ENCODE measurements at places on chromosomes 4 and X.
A peak's percentile ranks its signal among the peaks of the same experiment; 100 is the strongest.

GRCh38 chrX:643241-643595, 12.6 kb downstream of the SHOX start:
- DNase-seq = no peak

- no peak for DNase-seq
Measured at GRCh38 chrX:153370293-153371055, 30.7 kb downstream of the PNMA6E start.

DNA sequence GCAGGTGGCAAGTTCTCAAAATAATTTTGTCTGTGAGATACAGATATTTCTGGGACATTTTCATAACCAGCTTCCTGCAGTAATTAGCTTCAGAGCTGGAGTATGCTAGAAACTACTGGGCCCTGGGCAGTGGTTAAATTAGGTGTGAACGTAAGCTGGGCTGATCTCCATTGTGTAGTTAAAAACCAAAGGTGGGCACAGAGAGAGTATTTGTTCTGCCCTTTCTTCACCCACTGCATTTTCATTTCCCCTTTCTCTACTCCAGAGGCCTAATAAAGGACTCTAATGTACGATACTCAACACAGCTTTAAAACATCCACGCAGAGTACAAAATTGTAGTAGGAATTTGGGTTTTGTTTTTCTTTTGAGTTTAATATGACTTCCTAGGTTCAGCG, 252.7 kb downstream of the SPRY1 start:
- DNase-seq = no peak

DNA sequence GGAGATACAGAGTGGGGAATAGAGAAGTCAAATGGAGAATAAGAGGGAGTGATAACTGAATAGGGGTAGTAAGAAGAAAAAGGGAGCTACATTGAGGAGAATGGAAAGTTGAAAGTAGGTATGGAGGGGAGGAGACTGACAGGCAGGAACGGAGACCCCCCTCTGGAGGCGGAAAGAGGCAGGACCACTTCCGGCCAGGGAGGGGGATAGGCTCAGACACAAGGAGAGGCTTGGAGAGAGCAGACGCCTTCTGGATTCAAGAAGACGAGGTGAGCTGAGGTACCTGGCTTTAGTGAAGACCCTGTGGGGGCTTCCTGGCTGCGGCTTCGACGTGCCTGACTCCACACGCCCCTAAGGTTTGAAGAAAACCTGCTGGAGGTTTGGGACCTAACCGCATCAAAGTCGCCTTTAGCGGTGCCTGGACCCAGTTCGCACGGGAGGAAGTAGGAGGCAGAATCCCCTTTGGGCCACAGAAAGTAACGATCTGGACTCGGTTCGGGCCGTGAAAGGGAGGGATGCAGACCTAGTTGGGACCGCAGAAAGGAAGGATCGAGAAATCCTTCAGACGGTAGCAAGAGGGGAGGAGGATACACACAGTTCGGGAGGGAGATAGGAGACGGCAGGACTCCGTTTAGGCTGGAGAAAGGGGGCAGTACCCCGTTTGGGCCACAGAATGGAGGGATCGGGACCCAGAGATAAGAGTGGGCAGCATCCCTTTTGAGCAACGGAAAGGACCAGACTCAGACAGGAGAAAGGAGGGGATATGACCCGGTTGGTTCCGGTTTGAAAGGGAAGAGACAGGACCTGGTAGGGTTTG, at the start of gene TRO:
TRO (plus strand) TSS at position 215 of the 817 bp plus-strand sequence. CDS start 1,423 bp downstream, outside the sequence.
- no peak for DNase-seq

DNA sequence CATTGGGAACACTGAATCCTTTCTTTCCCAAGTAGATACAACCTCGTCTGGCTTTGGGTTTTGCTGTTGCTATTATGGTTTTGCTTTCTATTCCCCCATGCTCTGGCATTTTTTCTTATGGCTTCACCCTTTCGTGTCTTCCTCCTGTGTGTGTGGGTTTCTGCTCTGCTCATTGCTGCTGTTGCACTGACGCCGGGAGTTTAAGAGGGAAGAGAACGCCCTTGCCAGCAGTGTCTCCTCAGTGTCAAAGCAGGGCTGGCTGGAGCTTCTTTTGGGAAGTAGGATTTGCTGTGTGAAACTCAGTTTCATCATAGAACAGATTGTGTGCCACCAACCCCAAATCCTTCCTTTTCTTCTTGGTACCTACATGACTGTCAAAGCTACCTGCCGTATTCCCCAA, 63.7 kb downstream of the CLDN22 start:
- no peak for DNase-seq

- no peak for DNase-seq
Measured at GRCh38 chr4:182085051-182085480, 158.1 kb upstream of the TENM3 start.

DNA sequence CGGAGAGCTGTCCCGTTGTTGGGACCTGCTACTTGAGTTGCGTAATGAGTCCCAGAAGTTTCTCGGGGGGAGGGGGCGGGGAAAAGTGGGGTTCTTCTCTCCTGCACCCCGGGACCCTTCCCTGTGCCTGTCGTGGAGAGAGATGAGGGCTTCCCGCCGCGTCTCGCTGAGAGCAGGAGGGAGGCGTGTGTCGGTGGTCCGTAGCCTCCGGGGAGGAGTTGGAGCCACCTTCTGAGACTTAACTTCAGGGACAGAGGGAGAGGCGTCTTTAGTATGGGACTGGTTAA, 698 bp downstream of the AFF1 start:
- DNase-seq = peak; percentile 20

DNA sequence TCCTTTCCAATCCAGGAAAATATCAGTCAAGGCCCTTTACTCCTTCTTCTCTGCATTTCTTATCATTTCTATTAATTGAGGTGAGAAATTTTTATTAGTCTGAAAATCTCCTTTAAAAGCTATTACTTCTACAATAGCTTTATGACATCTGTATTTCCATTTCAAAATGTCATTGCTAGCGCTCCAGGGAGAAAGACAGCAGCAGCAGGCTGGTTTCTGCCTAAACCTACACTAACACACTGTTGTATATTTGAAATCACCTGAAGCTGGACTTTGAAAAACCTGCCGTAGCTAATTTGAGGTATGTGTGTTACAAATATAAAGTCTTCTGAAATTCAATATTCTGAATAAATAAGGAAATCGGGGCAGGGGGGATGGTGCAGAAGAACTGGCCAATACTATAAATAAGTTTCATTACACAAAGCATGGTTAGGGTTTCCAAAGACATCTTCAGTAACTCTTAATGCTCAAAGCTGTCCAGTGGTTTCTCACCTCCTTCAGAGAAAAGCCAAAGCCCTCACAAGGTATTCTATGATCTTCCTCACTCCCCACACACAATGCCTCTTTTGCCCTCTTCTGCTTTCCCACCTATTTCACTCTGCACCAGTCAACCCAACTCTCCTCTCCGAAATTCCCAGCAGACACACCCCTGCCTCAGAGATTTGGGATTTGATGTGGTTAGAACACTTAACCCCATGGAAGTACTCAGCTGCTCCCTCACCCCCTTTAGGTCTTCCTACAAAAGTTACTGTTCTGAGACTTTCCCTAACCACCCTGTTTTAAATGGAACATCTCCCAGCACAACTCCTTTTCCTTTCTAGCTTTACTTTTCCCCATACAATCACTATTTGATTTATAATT, 122.7 kb downstream of the PPP3CA start:
- DNase-seq = no peak

- DNase-seq = no peak
Measured at GRCh38 chr4:14853176-14853943, 148.9 kb upstream of the CPEB2 start.
